Amniotic stem cell (primary cell): ENCODE measurements at places on chromosomes 3 and 15.

GRCh38 chr15:58501636-58502188, 69.9 kb downstream of the LIPC start:
- no peak for DNase-seq

- DNase-seq: no peak
Measured at GRCh38 chr3:43473244-43473643, 148.6 kb downstream of the ANO10 start.

GRCh38 chr3:13217736-13218540, 144.7 kb upstream of the IQSEC1 start:
- no peak for DNase-seq

DNA sequence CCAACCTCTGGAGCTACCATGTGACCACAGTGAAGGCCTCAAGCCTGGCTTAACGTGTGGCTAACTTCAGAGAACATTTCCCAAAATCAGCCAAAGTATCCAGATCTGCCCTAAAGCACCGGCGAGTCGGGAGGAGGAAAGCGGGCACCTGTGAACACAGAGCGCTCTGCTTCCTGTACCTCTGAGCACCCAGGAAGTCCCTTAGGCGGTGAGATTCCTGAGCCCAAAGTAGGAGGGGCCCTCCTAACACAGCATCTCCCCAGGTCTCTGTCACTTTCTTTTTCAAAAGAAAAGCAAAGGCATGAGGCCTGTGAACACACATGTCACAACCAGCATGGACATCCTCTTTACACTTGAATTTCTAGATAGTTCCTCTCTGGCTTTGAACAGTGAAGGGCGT, 944 bp upstream of the EIF4E3 start:
- no peak for DNase-seq

DNA sequence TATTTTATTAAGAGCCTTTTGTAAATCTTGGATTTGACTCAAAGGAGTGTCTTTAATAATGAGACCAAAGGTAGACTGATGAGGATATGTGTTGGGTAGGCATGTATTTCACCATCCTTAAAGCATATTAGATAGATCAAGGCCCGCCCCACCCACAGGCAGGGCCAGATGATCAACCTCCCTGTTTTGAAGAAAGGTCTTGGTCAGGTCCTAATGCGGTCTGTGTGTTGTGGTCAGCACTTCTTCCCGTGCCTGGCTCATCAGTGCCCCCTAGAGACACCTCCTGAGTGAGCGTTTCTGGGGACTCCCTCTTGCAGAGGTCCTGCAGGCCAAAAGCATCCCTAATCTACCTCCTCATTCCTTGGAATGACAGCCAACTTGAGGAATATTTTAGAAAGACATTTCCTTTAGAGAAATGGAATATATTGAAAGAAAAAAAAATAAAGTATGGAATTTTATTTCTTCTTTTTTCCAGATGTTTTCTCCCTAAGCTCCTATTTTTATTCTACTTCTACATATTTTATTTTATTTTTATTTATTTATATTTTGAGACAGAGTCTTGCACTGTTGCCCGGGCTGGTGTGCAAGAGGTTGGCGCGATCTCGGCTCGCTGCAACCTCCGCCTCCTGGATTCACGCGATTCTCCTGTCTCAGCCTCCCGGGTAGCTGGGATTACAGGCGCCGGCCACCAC, 6.0 kb downstream of the TM4SF4 start:
- DNase-seq: peak; percentile 27
